CD4-positive, alpha-beta T cell treated with Interleukin-4 for 1 hour (primary cell): ENCODE measurements at places on chromosomes 2 and 18.
A peak's percentile ranks its signal among the peaks of the same experiment; 100 is the strongest.

DNA sequence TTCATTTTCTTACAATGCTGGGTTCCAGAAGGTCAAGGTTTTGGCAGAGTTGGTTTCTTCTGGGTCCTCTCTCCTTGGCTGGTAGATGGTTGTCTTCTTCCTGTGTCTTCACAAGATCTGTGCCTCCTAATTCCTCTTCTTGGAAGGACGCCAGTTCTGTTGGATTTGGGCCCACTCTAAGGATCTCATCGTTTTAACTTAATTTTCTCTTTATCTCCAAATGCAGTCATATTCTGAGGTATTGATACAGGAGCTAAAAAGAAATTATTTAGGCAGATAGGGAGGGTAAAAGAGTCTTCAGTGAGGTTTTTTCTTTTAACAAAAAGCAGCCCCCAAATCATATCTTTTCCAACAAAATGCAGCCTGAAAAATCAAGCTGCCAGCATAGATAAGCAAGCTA lies 998.4 kb downstream of the SOCS6 start:
- DNase-seq, result no peak

DNA sequence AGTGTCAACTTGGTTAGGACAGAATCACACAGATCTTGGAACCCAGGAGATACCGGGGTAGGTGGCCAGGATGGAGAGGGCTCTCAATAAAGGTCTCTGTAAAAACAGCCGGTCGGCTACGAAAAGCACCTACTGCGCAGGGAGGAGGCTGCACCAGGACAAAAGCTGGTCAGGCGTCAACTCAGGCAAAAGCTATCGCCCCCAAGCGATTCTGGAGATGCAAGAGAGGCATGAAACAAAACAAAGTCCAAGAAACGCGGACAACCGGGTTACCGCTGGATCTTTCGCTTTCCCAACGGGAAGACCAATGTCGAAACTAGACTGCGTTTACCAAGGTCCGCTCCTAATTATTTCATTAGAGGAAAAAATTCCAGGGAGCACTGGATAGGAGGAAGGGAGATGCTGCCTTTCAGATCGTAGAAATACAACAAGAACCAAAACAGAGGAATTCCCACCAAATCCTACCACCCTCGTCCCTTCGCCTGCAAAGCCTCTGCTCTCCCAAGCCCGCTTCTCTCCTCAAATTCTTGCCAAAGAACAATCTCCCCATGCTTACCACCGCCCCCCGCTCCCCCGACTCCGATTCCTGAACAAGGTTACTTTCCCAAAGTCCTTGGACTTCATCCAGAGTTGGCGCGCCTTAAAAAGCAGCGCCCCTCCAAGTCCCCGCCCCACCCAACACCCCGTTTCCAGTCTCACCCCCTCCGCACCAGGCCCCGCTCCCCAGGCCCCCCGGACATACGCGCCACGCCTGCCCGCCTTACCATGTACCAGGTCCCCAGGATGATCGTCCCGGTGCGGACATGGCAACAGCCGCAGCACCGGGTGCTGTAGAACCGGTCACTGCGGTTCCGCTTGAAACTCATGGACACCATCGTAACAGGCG lies 539 bp downstream of the LAPTM4A start:
- peak; percentile 17 for DNase-seq

DNA sequence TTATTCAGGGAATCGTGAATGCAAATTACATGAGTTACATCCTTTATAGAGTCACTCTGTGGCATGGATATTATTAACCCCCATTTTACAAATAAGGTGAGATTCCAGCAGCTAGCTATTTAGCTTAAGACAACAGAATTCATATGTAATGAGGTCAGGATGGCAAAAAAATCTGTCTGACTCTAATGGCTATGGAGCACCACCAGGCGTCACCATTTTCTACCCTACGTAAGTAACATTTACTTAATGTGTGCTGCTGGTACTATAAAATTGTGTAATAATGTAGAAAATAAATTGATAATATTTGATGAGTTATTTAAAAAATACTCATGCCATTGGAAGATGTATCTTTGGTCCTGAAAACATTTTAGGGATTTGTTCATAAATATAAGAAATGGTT lies 2040.1 kb upstream of the LRRTM1 start:
- no peak for DNase-seq

DNA sequence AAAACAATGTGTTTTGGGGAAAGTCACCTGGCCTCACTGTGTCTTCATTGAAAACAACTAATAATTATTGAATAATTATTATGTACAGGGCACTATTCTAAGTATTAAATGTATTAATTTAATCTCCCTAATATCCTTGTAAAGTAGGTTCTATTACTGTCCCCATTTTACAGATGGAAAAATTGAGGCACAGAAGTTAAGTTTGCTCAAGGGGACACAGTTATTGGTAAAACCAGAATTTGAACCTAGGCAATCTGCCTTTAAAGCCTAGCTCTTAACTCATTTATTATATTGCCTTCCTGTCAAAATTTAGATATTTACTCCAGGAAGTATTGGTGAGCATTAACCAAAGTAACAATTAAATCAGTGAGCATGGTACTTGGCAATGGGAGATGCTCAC lies 84.6 kb downstream of the PMS1 start:
- DNase-seq, result no peak

DNA sequence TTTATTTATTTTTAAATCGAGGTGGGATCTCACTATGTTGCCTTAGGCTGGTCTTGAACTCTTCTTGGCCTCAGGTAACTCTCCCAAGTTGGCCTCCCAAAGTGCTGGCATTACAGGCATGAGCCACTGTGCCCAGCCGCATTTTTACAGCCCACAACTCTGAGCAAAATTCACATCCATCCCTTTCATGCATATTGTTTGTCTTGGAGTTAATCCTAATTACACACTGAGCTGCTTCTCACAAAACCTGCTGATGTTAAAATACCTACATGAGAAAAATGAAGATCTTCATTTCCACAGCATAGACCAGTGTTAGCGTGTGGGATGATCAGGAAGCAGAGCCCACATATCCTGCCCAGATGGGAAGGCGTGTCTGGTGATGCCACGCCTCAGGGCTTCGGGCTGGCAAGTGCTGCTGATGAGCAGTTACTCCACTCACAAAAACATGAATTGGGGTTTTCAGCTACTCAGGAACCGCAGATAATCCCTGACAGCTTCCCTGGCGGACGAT lies 14.6 kb downstream of the ITGB1BP1 start:
- DNase-seq, result no peak

- no peak for DNase-seq
These were observed 10.7 kb upstream of the RNU4ATAC start for GRCh38 chr2:121519732-121520640.

- no peak for DNase-seq
These were observed 68.6 kb downstream of the TNP1 start for GRCh38 chr2:216791303-216791702.

DNA sequence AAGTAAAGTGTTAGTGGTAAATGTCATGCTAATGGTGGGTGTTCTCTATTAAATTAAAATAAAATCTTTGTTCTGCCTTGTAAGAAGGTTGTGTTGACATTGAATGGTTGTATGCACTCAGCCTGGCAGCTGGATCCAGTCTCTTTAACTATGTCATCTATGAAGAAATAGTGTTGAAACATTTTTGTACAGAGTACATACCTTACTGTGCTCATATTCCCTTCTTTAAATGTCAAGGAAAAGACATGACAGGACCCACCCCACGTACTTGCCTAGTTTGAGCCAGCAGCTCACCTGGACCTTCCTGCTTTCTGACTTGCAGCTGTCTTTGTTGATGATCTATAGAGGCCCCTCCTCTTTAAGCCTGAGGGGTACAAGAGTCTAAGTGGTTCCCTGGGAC lies 85.6 kb upstream of the ST3GAL5 start:
- DNase-seq, result no peak

- DNase-seq, result no peak
These were observed 8.6 kb upstream of the COBLL1 start for GRCh38 chr2:164850235-164850634.

- no peak for DNase-seq
These were observed 181.1 kb upstream of the PGAP1 start for GRCh38 chr2:197107291-197108269.

DNA sequence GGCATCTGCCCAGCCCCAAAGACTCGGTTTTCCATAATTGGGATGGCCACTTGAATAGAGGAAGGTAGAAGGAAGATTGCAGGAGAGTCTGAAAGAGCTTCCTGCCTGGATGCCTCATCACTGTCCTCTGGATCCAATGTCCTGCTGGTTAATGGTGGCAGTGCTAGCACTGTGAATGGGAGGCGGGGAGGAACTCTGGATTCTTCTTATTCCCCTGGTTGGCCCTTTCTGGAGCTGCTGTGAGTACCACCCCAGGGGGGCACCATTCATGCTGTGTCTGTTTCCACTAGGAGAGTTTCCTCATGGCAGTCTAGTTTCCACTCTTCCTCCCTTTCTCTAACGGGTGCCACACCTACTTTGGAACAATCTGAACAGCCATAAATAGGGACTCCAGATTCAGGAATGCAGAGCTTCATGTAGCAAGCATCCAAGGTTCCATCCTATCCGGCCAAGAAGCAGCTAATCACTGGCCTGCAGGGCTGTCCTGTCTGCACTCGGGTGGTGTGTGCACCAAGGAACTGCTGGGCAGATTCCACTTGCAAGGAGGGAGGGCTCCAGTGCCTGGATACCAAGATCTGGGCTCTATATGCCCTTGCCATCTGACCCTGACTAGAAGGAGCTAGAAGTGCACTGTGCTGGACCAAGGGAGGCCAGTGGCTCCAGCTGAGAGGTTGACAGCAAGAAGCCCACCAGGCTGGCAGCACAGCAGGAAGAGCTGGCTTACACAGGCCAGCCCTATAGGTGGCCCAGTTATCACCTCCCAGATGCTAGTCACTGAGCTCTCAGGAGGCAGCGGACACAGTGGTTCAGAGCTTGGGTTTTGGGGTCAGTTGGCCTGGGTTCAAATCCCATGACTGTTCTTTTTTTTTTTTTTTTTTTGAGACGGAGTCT lies 4.6 kb upstream of the ATOH8 start:
- DNase-seq, result no peak

DNA sequence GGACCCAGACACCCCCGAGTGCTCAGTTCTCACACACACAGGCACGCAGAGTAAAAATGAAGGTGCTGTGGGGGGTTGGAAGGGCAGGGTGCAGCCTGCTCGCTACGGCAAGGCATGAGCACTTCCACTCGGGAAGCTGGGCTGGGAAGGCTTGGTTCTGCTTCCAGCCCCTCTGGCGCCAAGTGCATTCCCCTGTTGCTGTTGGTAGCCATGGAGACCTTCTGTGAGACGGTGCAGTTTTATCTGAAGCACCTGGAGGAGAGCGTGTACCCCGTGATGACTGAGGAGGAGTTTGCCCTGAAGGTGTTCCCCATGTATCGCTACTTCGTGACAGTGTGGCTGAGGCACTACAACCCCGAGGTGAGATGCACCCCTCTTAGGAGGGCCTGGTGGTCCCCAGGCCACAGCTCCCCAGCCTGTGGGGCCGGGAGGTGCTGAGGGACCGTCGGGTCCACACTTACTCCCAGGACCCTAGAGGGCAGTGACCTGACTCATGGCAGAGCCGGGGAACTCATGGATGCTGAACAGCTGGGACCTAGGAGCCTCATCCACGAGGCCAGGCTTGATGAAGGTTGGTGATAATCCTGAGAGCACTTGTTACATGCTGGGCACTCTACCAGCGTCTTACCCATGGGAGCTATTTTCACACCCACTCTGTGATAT lies 15.5 kb downstream of the MROH2A start:
- no peak for DNase-seq

DNA sequence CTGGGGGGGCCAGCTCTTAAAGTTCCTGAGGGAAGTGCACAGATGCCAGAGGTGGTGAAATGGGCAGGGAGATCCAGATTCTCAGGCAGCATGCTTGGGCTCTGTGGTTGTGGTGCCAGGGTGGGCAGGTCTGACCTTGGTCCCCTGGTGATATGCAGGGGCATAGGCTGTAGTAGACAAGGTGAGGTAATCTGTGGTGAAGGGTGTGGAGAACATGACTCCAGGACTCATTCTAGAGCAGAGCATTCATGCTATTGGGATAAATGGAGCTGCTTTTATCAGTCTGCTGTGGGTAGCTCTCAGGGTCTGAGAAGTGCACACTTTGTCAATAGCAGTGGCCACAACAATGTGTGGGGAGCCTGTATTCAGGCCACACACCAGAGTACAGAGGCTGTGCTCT lies 16.9 kb downstream of the ACVR1C start:
- DNase-seq, result no peak
